ENCODE measurements at places on chromosomes 13 and 19.

- no peak for DNase-seq
Measured at GRCh38 chr13:20848203-20848602, 54.3 kb downstream of the XPO4 start.

- no peak for DNase-seq
Measured at GRCh38 chr19:11260996-11261395, 1.3 kb downstream of the DOCK6 start.

DNA sequence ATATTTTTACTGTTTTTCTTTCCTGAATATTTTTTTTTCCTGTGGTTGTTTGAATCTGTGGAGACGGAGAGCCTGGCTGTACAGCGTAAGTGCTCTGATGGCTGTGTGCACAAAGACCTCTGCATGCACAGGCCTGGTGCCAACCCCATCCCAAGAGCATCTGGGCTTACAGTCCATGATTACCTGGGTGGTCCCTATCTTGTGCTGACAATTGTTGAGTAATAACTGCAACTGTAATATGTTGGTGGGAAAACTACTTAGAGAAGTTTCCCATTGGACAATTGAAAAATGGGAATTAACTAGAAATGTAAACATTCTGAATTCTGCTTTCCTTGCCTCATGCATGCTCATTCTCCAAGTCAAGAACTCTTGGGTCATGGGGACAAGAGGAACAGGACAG is 268.7 kb downstream of the SHISA2 start:
- DNase-seq: no peak

DNA sequence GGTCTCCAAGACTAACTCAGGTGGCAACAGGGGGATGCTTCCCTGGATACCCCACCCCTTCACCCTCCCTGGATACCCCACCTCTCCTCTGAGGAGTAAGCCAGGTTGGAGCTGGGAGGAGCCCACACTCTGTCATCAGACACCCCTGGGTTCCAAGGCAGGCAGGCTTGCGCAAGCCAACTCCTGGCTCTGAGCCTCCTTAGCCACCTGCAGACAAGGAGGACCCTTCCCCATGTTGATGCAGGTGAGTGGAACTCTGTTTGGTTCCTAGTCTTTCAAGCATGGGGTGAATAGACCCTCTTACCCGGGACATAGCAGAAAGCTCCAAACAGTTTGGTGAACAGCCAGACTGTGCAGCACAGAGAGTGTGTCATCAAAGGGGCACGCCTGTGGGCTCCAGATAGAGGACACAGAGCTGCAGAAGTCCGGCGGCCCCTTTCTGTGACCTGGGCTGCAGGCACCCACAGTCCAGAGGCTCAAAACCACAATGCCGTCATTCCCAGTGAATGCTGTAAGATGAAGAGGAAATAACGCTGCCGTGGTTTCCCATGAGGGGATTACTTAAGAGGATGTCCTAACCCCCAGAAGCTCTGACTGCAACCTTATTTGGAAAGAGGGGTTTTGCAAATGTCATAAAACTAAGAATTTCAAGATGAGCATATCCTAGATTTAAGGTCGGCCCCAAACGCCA is 12.1 kb upstream of the HAS1 start:
- peak; percentile 99 for DNase-seq

DNA sequence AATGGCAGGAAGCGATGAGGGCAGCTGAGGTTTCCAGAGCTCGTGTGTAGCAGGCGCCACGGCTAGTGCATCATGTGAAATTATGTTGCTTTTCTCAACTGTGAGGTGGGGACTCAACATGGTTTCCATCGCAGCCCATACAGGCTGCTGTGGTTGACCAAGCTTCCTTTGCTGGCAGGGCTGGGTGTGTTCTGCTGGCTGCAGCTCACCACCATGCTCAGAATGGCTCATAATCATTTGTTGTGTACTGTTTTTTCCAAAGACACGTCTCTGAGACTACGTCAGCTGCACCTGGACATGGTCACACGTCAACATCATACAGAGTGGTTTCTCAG is 16.1 kb upstream of the RASA3 start:
- peak; percentile 86 for DNase-seq

DNA sequence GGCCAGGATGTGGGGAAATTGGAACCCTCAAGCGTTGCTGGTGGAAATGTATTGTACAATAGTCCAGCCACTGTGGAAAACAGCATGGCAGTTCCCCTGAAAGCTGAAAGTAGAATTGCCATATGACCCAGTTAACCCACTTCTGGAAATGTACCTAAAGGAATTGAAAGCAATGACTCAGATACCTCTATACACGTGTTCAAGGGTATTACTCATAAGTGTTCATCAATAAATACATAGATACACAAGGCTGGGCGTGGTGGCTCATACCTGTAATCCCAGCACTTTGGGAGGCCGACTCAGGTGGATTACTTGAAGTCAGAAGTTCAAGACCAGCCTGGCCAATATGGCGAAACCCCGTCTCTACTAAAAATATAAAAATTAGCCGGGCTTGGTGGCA is 71.9 kb upstream of the IRS2 start:
- peak; percentile 18 for DNase-seq

GRCh38 chr19:28549680-28550277 is 663.2 kb downstream of the UQCRFS1 start:
- DNase-seq: no peak

DNA sequence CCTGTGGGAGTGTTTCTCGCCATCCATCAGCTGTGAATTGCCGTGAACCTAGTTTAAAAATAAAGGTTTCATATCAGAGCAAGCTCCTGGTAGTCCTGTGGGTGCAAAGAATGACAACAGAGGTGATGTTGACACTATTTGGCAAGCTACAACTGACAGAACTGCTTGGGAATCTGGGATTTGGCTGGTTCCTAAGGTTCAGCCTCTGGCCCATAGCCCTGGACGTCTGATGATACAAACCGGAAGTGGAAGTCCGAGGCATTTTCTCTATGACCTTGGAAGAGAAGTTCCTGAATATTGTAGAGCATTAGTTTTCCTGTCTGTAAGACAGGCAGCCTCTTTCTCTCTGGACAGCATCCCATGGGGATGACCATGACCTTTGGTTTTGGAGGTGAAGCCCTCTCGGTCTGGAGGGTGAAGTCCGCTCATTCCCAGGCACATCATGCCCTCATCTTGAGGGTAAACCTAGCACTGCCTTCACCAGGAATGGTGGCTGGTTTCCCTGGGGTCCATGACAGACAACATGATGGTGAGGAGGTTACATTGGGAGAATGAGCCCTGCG is 29.1 kb downstream of the GATAD2A start:
- DNase-seq: no peak

DNA sequence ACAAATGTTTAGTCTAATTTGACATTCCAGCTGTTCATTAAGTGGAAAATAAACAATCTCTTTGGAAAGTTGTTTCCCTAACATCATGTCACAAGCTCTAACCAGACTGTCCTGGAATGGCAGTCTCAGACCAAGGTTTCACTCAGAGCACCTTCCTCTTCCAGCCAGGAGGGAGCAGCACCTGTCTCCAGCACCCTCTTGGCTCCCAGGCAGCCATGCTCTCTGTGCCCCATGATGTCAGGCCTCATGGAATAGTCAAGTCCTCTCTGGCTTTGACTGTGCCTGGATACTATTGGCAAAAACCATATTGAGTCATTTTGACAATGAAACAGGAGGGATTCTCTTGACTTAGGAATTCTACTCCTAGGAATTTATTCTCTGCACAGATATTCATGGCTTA is 171.4 kb downstream of the OXGR1 start:
- no peak for DNase-seq

DNA sequence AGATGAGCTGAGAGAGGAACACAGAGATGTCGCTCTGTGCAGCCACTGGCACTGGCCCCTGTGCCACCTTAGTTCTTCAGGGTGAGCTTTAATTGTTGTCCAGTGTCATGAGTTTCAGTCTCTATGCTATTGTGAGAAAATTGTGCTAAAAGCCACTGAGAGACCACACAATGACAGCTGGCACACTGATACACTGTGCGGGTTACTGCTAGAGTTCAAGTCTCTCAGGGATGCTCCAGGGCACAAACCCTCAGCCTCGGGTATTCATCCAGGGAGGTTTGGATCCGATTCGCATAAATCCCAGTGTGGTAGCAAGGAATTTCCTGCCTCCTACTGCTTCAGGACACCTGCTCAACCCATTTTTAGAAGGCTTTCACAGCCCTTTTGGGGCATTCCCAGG is 68.1 kb upstream of the EDNRB start:
- no peak for DNase-seq

- no peak for DNase-seq
Measured at GRCh38 chr19:12230751-12231733, 63.6 kb downstream of the ZNF44 start.

- no peak for DNase-seq
Measured at GRCh38 chr13:60753641-60754040, 356.6 kb downstream of the TDRD3 start.

GRCh38 chr19:14686411-14686810 is 3.4 kb upstream of the ZNF333 start:
- DNase-seq: peak; percentile 53

GRCh38 chr19:44869733-44870470 is 21.2 kb upstream of the TOMM40 start:
- peak; percentile 73 for DNase-seq

DNA sequence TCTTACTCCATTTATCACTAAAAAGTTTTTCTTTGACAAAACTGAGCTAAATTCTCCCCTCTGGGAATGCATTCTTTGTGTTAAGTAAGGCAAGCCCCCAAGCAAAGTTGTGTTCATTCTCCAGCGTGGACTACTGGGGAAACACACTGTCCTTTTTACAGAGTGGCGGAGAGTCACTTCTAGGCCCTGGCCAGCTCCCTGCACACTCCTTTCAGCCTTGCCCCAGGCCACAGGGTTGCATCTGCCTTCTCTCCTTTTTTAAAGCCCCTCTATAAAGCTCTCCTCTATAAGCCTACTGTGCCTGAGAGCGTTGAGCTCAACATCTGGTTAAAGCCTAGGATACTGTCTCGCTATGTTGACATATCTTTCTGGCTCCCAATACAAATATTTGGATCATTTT is 803.4 kb downstream of the PCDH17 start:
- no peak for DNase-seq

GRCh38 chr13:108322206-108322824 is 52.8 kb downstream of the TNFSF13B start:
- DNase-seq: peak; percentile 38

DNA sequence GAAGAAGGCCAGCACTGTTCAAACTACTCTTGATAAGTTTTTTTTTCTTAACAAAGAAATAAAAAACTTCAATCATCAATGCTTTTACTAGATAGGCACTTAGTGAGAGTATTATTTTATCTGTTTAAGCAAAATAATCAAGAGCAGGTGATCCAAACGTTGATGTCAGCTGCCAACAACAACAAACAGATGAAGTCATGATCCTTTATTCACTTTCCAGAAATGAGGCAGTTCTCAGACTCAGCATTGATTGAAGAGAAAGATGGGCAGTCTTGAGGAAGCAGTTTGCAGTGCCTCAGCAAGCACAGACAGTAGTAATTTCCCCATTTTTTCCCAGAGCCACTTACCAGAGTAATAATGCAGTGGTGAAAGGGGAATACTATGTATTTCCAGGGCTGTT is 38.4 kb upstream of the CSNK1A1L start:
- DNase-seq: no peak

DNA sequence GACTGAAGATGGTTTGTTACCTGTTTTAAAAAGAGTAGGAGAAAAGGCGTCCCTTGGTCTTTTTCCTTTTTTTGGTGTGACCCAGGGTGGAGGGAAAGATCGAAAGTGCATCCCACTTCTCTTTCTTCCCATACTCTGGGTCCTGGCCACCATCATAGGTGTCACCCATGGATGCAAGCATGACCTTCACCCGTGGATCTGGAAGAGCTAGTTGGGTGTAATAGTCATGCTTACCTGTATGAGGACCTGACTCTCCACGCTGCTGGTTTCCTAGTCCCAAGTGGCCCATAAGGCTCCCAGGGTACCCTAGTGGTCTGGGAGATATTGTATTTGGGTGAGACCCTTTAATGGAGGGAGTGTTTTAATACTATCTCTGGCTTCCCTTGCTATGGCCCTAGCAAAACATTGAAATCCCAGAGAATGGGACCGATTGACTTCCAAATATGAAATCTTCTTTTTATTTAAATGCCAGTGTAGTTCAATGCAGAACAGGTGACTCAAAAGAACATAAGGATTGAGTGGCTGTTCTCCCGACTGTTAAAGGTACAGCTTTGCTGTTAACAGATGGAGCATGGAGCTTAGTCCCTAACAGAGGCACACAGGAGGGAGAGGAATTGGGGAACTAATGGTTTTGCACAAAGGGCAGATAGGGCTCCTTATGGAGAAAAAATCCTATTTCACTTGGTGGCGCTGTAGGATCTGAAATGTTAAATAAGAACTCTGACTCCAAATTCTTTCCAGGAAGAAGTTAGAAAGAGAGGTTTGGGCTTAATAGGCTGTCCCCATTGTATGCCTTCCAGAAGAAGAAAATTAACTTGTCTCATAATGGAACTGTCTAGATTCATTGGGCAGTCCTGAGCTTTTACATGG is 7.0 kb upstream of the ZNF550 start:
- peak; percentile 48 for DNase-seq

DNA sequence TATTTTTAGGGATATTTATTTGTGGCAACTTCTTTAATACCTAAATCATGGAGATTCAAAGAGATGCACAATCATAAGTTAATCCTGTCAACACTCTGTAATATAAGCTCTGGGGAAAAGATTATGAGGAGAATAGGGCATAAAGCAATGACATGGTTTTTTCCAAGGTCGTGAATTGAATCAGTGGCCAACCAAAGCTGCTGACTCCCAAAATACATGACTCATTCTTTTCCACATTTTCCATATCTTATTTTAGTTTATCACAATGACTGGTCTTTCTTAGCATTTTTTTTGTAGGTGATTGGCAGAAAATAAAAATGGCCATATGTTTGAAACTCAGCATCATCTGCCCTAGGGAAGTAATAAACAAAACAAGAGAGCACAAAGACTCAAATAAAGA is 28.5 kb upstream of the RBM26 start:
- no peak for DNase-seq

GRCh38 chr19:1852581-1853128 is 4.4 kb upstream of the REXO1 start:
- no peak for DNase-seq

DNA sequence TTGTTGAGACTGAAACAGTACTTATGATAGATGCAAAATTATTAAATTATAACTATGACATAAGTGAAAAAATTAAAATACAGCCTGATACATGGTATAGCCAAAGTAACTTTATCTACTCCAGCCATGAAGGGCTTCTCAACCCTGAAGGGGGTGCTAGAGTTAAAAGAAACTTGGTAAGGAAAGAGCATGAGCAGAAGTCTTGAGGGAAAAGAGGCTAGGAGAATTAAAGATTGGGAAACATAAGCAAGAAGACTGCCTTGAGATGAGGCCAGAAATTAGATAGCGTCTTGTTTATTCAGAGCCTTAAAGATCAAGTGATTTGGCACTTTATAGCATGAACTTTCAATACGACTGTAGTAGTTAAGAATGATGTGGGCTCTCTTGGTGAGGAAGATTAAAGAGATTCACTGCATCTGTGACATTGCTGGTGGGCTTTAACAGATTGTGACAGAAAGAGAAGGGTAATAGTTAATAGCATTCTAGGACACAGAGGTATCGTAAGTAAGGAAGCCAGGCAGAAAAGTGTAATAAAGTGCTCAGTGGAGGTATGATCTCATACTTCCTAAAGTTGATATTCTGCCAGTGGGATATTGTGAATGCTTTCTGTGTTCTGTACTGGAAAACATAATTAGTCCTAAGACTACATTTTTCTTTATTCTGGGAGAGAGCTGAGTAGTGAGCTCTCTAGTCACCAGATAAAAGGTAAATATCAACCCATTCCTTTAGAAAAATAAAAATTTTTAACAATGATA is 385.4 kb upstream of the PRR20A start:
- no peak for DNase-seq

GRCh38 chr13:50873467-50873866 is 30.0 kb upstream of the DLEU7 start:
- DNase-seq: no peak

All from MV-4-11 (cell line).